Activated T-cell treated with anti-CD3 and anti-CD28 coated beads, Interleukin-2, amount 50 U/mL, for 72 hours (primary cell): ENCODE measurements at places on chromosomes 12 and 14.

DNA sequence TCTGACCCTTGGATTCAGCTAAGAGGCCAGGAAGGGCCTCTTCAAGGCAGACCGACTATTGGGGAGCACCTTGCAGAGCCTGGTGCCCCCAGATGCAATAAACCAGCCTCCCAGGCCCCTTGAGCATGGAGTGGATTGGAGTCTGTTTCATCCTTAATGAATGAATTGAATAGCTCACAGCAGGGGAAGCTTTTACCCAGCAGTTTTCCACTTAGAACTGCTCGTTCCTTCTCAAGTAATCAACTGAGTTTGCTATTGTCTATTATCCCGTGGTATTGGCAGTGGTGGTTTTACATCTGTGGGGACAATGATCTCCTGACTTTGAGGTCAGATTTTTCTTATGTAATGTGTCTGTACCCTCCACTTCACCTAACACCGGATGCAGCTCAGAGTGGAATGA, 197.6 kb downstream of the AACS start:
- no peak for DNase-seq

DNA sequence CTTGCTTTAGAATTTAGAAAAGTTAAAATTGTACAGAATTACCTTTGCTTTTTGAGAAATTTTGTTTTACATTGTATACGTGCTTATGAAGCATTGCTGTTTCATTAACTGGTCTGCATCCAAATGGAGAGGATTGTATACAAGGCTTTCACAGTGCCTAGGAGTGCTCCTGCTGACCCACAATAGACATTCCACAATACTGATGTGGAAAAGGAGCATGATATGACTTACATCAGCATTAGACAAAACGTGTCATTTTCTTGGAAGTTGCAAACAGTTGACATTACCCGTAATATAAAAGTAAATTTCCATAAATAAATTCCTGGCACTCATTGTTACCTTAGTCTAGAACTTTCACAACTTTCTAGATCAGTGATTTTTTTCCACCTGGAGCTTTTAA, 1.9 kb downstream of the PRKD1 start:
- no peak for DNase-seq

- no peak for DNase-seq
Observed at GRCh38 chr14:84003346-84003745, 1526.6 kb upstream of the FLRT2 start.

- DNase-seq = no peak
Observed at GRCh38 chr14:92093320-92093719, 13.1 kb downstream of the ATXN3 start.

DNA sequence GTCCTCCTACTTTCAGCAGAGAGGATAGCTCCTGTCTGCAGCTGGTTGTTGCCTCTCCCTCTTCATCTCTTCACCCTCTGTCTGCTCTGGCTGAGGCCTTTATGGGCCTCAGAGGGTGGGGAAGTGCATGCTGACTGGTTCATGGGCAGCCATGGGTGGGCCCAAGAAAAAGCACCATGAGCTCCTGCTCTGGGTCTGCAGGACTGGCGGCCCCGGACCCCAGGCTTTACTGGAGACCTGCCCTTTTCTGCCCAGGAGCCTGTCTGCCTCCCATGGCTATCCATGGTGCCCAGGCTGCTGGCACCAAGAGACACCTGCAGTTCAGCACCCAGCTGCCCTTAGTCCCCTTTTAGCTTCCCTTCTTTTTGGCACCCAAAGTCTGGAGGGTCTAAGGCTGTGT, 137.1 kb downstream of the PTPRR start:
- DNase-seq = no peak
